Left renal pelvis (tissue), 4 donors: ENCODE measurements at places on chromosomes 1 and 21. TPM values are rescaled to one million over a fixed set of nuclear protein-coding genes. Genes with fewer than 3 reads are reported as not detected.

The OR14A2 gene
- polyA plus RNA-seq: not detected

The VANGL2 gene
- 36.1 TPM for polyA plus RNA-seq

The VPS45 gene
- polyA plus RNA-seq: 83.9 TPM

The LCE2C gene
- polyA plus RNA-seq: not detected

The AKNAD1 gene
- polyA plus RNA-seq: not detected

The HNRNPCL1 gene
- polyA plus RNA-seq: not detected

The FAM3B gene
- polyA plus RNA-seq: 15.9 TPM

The EVA1C gene
- polyA plus RNA-seq: 1.8 TPM

The PRKAA2 gene
- 1.8 TPM for polyA plus RNA-seq

DNA sequence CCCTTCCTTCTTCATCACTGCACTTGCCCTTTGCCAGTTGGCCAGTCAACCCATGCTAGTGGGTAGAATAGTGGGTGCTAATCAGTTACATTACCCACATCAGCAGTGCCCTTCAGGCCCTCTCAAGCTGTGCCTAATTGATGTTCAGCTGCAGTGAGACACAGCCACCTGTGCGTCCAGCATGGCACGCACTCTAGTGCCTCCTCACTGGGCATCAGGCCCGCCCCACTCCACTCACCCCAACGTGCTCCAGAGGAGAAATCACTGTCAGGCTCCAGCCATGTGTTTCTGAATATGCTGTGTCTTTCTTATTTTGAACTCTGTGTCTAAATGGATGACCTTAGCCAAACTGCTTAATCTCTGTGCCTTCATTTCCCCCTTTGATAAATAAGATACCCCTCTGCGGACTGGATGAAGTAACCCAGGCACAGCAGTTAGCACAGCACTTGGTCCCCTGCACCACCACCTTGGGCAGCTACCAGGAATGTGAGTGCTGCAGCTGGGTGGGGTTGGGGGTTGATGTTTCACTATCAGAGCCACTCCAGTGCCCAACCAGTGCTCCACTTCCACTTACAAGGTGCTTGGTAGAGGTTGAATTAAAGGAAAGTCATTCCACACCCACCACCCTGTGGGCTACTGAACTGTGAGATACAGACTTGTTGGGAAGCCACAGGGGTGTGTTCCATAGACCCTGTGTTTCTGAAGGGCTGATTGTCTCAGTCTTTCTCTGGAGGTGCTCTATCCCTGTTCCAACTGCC, 8.9 kb upstream of the ADORA3 start:
- no peak for DNase-seq

GRCh38 chr1:179883745-179884138, 1.7 kb downstream of the TOR1AIP1 start:
- DNase-seq: no peak

- no peak for DNase-seq
Measured at GRCh38 chr1:218374401-218375353, 29.5 kb downstream of the TGFB2 start.

DNA sequence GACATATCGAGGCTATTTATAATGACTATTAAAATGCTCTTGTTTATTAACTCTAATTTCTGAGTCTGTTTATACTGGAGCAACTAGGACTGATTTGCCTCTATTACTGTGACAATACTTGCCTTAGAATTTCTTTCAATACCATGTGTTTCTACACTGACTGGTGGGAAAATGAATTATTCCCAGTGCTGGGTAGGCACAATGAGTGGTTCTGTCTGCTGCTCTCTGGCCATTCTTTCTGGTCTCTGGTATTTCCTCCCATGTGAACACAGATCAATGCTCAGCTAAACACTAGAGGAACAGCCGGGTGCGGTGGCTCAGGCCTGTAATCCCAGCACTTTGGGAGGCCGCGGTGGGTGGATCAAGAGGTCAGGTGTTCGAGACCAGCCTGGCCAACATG, 390.5 kb downstream of the PRDM2 start:
- DNase-seq: no peak

GRCh38 chr1:22340066-22340465, 111.6 kb upstream of the ZBTB40 start:
- no peak for DNase-seq

- DNase-seq: no peak
Measured at GRCh38 chr1:23882746-23883145, 14.7 kb upstream of the FUCA1 start.

- DNase-seq: no peak
Measured at GRCh38 chr1:3654549-3655281, 2.4 kb downstream of the TP73 start.

DNA sequence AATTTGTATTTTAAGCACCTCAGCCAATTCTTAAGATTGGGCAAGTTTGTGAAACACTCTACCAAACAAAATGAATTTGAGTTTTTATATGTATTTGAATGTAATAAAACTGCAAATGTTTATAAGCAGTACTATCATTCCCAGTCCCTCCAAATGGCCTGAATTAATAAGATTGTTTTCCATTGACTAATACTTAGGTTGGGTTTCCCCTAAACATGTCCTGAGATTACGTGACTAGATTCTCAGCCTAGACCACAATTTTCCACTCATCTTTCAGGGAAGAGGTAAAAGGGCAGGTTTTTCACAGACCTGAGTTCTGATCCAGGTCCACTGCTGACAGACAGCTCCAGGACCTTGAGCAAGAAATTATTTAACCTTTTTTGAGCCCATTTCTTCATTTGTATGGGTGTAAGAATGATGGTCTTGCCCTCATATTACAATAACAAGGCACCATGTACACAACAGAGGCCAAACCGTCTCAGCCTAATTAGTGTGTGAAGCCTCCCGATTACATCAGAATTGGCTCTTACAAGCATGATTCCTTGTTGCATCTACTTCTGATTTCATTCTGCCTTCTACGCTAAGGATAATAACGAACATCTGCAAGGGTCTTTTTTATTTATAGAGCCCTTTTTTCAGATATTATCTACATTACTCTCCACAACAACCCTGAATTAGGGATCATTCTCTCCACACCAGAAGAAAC, 51.2 kb downstream of the BEND5 start:
- DNase-seq: no peak

- DNase-seq: no peak
Measured at GRCh38 chr1:22639286-22639685, 2.9 kb downstream of the C1QA start.

DNA sequence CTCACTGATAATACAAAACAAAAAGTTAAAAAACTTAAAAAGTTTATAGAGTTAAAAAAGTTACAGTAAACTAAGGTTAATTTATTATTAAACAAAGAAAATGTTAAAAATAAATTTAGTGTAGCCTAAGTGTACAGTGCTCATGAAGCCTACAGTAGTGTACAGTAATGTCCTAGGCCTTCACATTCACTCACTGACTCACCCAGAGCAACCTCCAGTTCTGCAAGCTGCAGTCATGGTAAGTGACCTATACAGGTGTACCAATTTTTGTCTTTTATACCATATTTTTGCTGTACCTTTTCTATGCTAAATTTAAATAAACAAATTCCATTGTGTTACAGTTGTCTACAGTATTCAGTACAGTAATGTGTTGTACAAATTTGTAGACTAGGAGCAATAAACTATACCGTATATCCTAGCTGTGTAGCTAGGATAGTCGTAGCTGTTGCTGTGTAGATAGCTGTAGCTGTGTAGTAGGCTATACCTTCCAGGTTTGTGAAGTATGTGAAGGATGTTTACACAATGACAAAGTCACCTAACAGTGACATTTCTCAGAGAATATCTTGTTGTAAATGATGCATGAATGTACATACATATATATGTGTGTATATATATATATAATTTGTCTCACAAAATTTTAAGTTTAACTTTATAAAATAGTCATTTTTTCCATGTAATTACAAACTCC, 140.2 kb downstream of the TGFB2 start:
- no peak for DNase-seq

DNA sequence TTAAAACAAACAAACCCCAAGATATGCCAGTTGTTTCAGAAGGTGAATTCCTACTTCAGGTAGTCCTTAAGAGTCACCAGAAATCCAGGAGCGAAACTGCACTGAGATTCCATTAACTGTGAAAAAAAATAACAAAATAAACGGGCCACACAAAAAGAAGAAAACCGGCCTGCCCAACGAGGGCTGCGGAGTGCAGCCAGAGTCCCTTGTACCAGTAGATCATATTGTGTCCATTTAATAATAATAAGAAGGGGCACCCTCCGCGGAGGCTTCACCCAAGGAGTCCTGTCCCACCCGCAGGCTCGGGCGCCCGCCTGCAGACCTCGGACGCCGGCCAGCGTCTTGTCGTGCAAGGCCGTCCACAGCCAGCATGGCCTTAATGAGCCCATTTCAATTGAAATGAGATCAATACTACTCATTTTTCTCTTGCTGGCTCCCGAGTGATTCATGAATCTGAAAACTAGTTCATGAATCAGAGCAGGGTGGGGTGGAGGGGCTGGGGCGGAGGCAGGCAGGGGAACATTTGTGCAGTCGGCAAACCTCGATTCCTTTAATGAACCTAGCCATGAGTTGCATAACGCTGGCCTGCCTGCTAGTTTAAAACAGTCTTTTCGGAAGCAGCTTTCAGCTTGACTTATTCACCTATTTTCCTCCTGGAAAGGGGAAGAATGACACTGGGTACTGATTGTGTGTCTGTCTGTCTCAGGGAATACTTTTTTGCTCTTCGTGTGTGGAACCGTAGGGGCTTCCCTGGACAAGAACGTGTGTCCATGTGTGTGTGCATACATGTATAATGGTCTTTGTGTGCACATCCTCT, 113.1 kb upstream of the IRF2BP2 start:
- peak; percentile 74 for DNase-seq

- DNase-seq: no peak
Measured at GRCh38 chr1:167452483-167452882, 65.8 kb downstream of the CD247 start.

- no peak for DNase-seq
Measured at GRCh38 chr1:244371242-244372141, 80.2 kb downstream of the ADSS2 start.

- no peak for DNase-seq
Measured at GRCh38 chr1:8862528-8862927, 16.0 kb downstream of the ENO1 start.

- no peak for DNase-seq
Measured at GRCh38 chr1:46302641-46303037, 777 bp downstream of the LRRC41 start.

GRCh38 chr1:59219916-59220315, 77.0 kb upstream of the FGGY start:
- DNase-seq: no peak

- DNase-seq: no peak
Measured at GRCh38 chr1:3727825-3728776, 24.1 kb upstream of the CCDC27 start.
